ENCODE measurements at places on chromosomes 1 and 21.

- DNase-seq: no peak
Measured at GRCh38 chr1:205840146-205840923, 9.6 kb downstream of the PM20D1 start.

DNA sequence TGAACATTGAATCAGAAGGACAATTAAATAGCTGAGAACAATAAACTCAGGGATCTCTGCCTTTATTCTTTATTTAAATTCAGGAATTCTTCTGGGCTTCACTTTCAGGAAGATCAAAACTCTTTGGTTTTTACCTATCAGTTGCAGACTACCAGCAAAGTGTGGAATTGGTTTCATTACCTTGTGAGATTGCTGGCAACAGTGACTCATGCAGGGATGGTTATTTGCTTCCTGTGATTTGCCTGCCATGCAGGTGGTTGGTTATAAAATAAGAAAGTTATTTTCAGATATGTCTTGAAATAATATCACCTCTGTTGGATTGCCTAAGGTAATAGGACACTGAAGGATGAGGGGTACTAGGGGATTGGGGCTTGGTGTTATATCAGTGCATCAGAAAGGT lies 204.6 kb downstream of the PTBP2 start:
- no peak for DNase-seq

GRCh38 chr21:40563900-40564299 lies 283.1 kb downstream of the DSCAM start:
- DNase-seq: no peak

DNA sequence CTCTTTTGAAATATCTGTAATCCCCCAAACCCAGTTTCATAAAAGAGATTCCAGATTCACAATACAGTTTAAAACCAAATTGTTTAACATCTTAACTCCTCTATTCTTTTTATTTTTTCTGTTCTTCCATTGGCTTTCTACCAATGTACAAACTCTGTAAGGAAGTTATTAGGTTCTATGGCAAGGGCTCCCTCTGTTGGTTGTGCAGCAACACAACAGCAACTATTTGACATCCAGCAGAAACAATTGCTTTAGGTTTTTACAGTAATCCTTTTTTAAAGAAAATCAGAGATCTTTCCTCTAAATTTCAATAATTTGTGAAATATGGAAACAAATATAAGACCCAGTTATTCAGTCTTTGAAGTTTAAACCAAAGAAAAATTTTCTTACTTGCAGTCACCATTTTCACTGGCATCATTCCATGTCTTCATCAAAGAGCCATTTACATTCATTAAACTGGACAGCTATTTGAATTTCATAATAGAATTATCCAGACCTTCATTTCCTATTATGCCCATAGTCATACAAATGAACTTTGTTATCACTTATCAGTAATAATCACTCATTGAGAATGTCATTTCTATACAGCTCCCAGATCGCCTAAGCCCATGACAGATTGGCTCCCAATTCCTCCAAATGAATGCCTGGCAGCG lies 46.5 kb upstream of the RNF11 start:
- DNase-seq: no peak

DNA sequence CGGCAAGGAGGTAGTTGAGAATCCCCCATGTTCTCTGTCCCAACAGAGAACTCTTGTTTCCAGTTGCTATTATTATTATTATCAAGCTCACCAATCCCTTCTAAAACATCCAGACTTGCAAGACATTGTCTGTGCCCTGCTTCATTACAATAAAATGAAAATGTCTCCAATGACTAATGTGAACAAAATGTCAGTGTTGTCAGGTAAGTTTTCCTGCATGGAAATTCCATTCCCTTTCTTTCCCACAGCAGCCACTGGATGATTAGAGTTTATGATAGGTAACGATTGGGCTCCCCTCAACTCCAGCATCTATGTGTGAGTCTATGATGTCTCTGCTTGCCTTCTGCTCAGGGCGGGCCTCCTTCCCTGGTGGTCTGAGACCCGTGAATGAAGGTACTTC lies 8.9 kb upstream of the DYRK1A start:
- DNase-seq: no peak

- no peak for DNase-seq
Measured at GRCh38 chr1:184822267-184822666, 67.6 kb upstream of the EDEM3 start.

GRCh38 chr1:232998646-232999045 lies 48.2 kb downstream of the NTPCR start:
- no peak for DNase-seq

- DNase-seq: no peak
Measured at GRCh38 chr1:24102961-24103360, 9.0 kb downstream of the MYOM3 start.

GRCh38 chr1:208221291-208221622 lies 22.9 kb downstream of the PLXNA2 start:
- no peak for DNase-seq

- no peak for DNase-seq
Measured at GRCh38 chr1:184634296-184634695, 120.4 kb downstream of the EDEM3 start.

- DNase-seq: no peak
Measured at GRCh38 chr1:206435445-206435844, 34.8 kb upstream of the IKBKE start.

GRCh38 chr1:54971317-54971791 lies 9.1 kb upstream of the TMEM61 start:
- no peak for DNase-seq

DNA sequence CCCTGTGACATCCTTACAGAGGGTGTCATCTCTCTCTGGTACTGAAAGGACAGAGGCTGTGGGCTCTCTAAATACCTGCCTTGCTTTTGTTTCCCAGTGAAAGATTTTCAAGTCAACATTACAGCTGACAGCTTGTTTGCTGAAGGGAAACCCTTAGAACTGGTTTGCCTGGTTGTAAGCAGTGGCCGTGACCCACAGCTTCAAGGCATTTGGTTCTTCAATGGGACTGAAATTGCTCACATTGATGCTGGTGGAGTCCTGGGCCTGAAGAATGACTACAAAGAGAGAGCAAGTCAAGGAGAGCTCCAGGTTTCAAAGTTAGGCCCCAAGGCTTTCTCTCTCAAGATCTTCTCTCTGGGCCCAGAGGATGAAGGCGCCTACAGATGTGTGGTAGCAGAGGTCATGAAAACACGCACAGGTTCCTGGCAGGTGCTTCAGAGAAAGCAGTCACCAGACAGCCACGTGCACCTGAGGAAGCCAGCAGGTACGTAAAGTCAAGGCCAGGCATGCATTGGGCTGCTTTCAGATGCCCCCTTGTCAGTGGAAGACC lies 11.8 kb downstream of the CD101 start:
- DNase-seq: no peak

DNA sequence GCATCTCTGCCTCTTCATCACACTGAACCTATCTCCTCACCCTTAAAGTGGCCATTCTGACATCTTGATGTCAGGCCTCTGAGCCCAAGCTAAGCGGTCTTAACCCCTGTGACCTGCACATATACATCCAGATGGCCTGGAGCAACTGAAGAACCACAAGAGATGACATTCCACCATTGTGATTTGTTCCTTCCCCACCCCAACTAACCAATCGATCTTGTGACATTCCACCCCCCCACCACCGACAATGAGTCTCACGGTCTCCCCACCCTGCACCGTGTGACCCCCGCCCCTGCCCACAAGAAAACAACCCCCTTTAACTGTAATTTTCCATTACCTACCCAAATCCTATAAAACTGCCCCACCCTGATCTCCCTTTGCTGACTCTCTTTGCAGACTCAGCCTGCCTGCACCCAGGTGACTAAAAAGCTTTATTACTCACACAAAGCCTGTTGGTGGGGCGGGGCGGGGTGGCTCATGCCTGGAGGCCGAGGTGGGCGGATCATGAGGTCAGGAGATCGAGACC lies 21.0 kb upstream of the PINK1 start:
- DNase-seq: no peak

- DNase-seq: no peak
Measured at GRCh38 chr1:157252473-157252872, 114.3 kb upstream of the ETV3 start.

DNA sequence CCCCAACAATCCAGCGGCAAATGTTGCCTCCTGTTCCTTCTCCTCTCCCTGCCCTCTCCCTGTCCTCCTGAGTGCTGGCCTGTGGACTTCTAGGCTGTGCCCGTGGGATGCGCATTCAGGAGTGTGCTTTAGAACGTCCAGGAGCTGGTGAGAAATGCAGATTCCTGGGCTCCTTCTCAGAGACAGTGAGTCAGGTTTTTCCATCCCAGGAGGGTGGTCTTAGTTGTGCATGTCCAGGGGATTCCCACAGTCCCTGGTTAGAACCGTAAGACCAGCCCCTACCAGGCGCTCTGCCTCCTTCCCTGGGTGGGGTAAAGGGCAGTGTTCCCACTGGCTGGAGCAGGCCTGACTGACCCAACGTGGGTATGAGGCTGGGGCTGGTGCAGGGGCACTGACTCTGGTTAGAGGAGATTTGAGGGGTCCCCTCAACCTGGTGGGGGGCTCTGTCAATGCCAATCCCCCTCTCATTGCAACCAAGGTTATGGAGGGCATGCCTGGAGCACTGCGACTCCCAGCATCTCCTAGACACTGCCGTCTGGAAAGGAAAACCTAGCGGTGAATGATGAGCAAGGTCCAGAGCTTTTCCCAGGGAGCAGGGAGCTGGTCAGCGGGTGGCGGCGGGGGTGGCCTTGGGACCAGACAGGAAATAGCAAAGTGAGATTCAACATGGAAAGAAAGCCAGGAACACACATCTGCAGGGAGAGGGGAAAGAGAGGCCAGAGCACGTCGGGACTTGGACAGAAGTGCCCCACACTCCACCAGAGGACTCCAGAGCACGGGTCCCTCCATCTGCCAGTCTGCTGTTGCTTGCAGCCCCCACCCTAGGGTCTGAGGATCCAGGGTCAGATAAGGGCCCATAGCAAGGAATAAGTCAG lies 38.5 kb downstream of the HSPG2 start:
- no peak for DNase-seq

DNA sequence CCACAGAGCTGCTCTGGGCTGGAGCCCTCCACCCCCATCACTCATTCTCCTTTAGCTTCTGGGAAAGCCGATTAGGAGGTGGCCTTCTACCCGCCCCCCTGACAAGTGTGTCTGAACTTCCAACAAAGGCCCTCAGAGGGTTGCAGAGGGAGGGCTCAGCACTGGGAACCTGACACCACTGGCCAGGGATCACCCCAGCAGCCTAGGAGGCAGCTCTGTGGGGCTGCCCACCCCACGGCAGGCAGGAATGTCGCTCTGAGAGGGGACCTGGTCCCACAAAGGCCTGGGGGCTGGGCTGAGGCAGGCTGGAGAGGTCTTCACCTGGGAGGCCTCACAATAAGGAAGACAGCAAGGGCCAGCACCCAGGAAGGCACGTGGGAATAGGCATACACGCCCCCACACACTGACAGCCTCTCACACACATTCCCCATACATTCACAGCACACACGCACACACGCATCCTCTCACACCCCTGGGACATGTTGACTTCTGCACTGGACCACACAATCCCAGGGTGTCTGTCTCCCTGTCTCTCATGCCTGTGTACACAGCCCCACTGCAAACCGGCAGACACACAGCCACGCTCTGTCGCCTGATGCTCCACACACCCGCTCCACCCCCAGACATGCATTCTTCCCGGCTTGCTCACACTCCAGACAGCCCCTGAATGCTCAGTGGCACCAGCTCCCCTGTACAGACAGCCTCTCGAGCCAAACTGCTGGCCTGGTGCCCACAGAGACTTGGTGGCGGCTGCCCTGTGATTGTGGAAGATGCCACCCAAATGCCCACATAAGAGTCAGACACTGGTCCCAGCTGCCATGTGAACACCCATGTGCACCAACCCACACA lies 30.7 kb downstream of the DMBX1 start:
- DNase-seq: no peak

All from activated naive CD4-positive, alpha-beta T cell (primary cell).